ENCODE measurements at places on chromosomes 5 and 9. TPM values are rescaled to one million over a fixed set of nuclear protein-coding genes. Genes with fewer than 3 reads are reported as not detected.
A peak's percentile ranks its signal among the peaks of the same experiment; 100 is the strongest.

DNA sequence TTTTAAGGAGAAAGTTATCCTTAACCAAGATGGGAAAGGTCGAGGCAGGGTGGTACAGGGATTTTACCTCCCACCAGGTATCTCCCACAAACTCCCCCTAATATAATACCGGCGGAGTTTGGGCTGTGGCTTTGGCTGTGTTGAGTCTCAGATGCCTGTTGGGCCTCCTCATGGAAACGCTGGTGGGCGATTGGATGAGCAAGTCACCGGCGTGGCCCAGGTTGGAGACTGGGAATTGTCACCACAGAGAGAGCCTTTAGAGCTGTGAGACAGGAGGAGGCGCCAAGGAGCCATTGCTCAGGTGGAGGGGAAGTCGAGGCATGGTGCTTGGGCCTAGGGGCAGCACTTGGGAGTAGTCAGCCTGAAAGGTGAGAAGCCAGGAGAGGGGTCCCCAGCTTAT, 3.4 kb upstream of the CAMSAP1 start:
- DNase-seq = no peak

- no peak for DNase-seq
Observed at GRCh38 chr5:150848271-150848670, 1.9 kb downstream of the IRGM start.

GRCh38 chr5:67058998-67059743, 137.4 kb downstream of the CD180 start:
- no peak for DNase-seq

- no peak for DNase-seq
Observed at GRCh38 chr5:119355244-119355638, 578 bp upstream of the TNFAIP8 start.

GRCh38 chr5:42492974-42493373, 69.7 kb downstream of the GHR start:
- DNase-seq = no peak

GRCh38 chr9:19934301-19934871, 145.5 kb upstream of the SLC24A2 start:
- DNase-seq = peak; percentile 26

GRCh38 chr5:58043032-58043945, 416.6 kb downstream of the PLK2 start:
- peak; percentile 6 for DNase-seq

DNA sequence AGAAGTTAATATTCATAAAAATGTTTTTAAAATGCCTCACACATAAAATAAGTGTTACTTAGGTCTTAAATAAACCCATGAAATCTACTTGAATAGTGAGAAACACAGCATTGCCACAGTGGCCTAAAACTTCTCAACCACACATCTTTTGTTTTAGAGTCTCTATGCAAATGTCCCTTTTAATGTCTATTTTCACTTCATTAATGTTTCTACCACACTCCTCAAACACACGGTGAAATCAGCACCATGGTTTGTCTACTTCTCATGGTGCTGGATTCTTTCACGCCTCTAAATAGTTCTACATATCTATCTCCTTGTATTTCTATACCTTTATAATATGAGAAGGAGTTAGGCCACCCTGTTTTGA, 111.2 kb downstream of the EDIL3 start:
- DNase-seq = no peak

DNA sequence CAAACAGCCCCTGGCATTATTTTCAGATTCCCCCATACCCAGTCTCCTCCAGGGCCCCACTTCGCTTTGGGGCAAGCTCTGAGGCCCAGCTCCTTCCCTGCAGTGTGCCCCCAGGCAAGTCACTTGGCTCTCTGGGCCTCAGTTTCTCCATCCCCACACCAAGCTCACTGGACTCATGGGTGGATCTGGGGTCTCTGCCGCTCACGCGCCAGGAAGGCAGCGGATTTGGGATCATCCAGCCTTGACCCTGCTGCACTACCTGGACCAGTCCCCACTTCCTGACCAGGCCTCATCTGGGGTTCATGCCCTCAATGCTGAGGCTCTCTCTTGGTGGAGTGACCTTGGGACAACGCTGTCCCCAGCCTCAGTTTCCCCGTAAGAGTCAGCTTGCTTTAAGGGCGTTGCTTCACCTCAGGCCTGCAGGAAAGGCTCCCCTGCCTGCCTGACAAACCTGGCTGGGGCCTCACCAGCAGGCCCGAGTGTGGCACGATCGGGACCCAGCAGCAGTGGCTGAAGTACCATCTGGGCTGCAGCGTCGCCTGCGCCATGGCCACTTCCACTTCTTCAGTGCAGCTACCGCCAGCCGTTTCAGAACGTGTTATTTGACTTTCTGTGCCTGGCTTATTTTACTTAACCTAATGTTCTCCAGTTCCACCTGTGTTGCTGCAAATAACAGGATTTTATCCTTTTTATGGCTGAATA, 519.6 kb upstream of the SEMA6A start:
- no peak for DNase-seq

DNA sequence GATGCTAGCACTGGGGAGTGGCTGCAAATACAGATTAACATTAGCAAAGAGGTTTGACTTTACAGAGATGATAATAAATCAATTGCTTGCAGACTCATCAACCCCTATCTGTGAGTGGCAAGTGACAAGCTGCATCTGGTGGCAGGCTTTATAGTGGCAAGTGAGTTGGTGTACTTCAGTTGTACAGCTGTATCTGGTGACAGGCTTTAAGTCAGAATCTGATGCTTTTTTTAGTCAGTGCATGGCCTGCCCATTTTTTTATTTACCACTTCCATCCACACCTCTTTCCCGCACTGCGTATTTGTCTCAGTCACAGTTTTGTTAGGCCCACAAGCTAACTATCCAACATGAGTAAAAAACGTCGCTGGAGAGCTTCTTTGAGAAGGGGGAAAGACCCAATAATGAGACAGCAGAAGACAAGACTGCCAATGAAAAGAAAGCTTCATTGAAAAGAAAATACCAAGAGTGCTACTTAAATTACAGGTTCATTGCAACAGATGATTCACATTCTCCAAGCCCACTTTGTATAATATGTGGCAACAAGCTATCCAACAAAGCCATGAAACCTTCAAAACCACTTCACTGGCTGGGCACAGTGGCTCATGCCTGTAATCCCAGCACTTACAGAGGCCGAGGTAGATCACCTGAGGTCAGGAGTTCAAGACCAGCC, 23.1 kb downstream of the ANP32B start:
- no peak for DNase-seq

GRCh38 chr9:109411069-109411761, 86.9 kb downstream of the PTPN3 start:
- DNase-seq = no peak

- no peak for DNase-seq
Observed at GRCh38 chr9:21015995-21016394, 15.4 kb downstream of the HACD4 start.

The TAL2 gene
- total RNA-seq = not detected

The ARSB gene
- 14.4 TPM for total RNA-seq

The PCDHGA9 gene
- total RNA-seq = 6.7 TPM

The PIP5KL1 gene
- total RNA-seq = 1.1 TPM
